H7 (cell line): ENCODE measurements at places on chromosomes 5 and 9. TPM values are rescaled to one million over a fixed set of nuclear protein-coding genes. Genes with fewer than 3 reads are reported as not detected.

GRCh38 chr9:106868565-106868964, 5.6 kb downstream of the ZNF462 start:
- DNase-seq, result no peak

GRCh38 chr9:129954868-129955550, 88.0 kb downstream of the FNBP1 start:
- DNase-seq, result no peak

TSSK1B gene
- not detected in 2 replicates for total RNA-seq

DNA sequence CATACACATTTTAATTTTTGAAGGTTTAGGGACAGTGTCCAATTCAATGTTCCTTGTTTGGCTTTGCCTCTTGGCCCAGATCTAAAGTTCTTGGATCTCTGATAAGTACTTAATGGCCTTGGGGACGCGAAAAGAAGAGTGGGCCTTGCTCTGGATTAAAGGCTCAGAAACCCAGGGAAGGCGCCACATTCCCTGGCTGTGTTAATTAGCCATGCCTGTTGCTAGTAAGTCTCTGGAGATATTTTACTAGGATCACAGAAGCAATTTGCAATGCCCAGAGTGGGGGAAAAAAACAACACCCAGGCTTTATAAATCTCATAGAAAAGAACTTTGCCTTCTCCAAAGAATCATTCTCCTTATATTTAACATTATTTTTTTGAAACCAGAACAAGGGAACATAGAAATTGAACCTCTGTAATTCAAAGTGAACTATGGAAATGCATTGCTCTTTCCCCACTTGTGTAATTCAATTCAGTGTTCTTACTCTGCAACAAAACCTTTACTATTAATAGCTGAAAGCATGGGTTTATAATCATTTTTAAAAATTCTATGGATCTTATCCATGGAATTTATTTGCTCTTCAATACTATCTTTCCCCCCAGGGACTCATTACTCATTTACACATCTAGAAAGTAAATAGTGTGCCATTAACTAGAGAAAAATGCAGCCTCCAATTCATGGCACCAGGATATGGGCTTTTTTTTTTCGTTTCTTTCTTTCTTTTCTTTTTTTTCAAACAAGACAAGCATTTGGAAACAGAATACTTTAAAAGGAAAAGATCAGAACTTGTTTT, 172.2 kb upstream of the ANKRD55 start:
- no peak for DNase-seq

SURF1 gene
- 30.6 and 31.8 TPM in 2 replicates for total RNA-seq

GRCh38 chr9:93232388-93232960, 48.5 kb downstream of the WNK2 start:
- DNase-seq, result no peak

- no peak for DNase-seq
These were observed 5.1 kb upstream of the TSLP start for GRCh38 chr5:111066261-111066938.

CDC20B gene
- total RNA-seq, result not detected in 2 replicates

GRCh38 chr9:124869986-124870560, 8.1 kb downstream of the ARPC5L start:
- DNase-seq, result no peak

FAT2 gene
- total RNA-seq, result under 0.01 TPM in 2 replicates

DNA sequence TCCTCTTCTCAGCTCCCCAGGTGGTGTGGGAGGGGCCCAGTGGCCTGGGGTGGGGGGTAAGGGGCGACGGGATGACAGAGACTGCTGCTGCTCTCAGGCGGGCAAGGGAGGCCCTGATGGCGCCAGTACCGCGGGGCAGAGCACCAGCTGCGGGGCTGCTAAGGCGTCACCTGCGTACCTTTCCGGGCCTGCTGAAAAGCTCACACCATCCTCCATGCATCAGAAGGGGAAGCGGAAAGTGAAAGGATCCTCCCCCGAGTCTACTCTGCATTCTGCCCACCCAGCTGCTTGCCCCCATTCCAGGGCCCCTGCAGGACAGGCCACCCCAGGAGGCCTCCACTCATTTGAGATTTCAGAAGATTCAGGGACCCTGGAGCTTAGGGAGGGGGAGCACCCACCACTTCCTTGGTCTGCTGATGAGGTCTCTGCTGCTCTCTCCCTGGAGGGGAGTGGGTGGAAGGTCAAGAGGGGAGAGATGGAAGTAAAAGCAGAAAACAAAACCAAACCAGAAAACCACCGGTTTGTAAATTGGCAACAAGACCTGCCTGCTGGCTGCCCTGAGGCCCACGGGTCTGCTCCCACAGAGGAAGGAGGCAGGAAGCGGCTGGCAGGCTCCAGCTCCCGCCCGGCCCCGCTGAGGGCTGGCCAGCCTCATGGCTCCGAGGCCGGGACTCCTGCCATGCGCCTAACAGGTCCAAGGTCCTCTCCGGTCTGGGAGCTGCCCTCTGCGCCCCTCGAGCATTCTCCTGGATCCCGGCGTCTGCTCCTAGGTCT, 33.6 kb downstream of the PRRT1B start:
- no peak for DNase-seq

GRCh38 chr9:85246541-85246940, 495.2 kb downstream of the AGTPBP1 start:
- DNase-seq, result no peak

LCN1 gene
- not detected in 2 replicates for total RNA-seq

- no peak for DNase-seq
These were observed 45.7 kb downstream of the TGFBR1 start for GRCh38 chr9:99150451-99151171.

PCDHGB6 gene
- total RNA-seq, result 1.7 and 1.9 TPM in 2 replicates

LAMC3 gene
- total RNA-seq, result 84.9 and 91.8 TPM in 2 replicates

- DNase-seq, result no peak
These were observed 29.5 kb upstream of the MYO10 start for GRCh38 chr5:16965581-16965980.

- no peak for DNase-seq
These were observed 10.5 kb downstream of the ARSK start for GRCh38 chr5:95565280-95565920.

- DNase-seq, result no peak
These were observed 277.3 kb downstream of the DMRT2 start for GRCh38 chr9:1327467-1327866.

- no peak for DNase-seq
These were observed 26.0 kb upstream of the C9orf72 start for GRCh38 chr9:27599102-27599869.

DNA sequence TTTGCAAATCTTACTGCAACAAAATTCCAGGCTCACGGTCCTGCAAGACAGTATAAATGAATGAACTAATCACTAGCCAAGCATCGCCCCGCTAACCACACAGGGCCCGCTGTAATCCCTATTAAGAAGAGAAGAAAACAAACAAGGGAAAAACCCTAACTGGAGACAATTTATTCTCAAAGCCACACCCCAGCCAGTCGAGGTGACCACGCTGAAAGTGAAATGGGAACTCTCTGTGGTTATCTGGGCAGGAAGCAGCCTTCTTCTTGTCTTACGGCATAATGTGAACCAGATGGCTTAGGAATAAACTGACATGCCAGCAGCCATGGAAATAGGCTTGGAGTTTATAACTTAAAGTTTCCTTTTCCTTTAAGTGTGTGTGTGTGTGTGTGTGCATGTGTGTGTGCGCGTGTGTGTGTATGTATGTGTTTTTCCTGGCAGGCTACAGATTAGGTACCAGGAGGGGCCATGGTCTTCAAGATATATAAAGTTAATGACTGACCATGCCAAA, 120.2 kb downstream of the SEMA6A start:
- DNase-seq, result no peak

DNA sequence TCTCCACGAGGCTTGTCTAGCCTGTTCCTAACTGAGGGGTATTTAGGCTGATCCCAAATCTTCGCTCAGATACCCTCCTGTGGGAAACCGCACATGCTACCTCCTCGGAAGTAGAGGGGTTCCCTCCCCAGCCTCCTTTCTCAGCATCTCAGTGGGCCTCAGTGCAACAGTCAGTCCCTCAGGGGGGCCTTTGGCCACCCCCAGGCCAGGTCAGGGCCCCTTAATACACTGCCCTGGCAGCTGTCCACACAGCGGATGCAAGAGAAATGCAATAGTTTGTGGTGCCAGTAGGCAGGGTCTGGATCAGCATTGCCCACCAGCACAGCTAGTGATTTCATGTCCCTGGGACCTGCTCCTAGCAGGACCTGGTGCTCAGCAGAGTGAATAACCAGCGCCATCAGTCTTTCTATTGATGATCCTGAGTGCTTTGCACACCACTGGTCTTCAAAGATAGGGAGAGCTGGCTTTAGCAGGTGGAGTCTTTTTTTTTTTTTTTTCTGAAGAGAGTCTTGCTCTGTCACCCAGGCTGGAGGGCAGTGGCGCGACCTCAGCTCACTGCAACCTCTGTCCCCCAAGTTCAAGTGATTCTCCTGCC, 7.5 kb downstream of the PLPP7 start:
- no peak for DNase-seq

DNA sequence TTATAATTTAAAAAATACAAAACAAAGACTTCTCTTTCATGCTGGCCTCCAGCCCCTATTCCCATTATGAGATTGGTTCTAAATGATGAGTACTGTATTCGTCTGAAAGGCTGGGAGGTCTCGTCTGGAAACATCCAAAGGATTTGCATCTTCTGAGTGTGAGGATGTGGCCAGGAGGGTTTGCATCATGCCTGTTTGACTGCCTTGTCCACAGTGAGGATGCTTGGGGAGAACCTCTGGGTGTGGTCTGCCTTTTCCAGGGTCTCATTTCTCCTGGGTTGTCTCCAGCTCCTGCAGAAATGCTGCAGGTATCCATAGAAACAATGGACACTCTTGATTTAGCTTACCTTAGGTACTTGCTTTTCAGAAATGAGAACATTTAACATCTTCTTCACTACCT, 26.4 kb upstream of the CXCL14 start:
- no peak for DNase-seq

- DNase-seq, result no peak
These were observed 441.5 kb downstream of the ENC1 start for GRCh38 chr5:74199005-74199404.

GRCh38 chr9:124593651-124594058, 86.5 kb upstream of the NR5A1 start:
- DNase-seq, result peak; percentile 75

- no peak for DNase-seq
These were observed 374.9 kb downstream of the TLE1 start for GRCh38 chr9:81314490-81314889.

DNA sequence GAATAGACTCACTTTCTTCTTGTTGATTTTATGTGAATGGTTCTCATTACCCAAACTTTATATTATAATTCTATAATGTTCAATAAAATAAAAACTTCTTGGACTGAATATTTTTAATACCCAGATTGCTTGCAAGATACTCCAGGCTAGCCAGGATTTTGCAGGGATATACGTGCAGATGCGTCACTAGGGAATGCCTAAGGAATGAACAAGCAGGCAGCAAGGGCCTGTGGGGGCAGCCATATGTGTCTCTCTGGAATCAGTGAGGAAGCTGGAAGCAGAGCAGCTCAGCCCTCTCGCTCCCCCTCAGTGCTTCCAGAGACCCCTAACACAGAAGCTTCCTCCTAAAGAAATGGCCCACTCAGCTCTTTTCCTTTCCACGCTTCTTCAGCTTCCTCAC, 457.4 kb downstream of the CCDC171 start:
- DNase-seq, result no peak

PDLIM4 gene
- 4.7 and 11.2 TPM in 2 replicates for total RNA-seq

SMIM32 gene
- 1.4 TPM in 2 replicates for total RNA-seq

DNA sequence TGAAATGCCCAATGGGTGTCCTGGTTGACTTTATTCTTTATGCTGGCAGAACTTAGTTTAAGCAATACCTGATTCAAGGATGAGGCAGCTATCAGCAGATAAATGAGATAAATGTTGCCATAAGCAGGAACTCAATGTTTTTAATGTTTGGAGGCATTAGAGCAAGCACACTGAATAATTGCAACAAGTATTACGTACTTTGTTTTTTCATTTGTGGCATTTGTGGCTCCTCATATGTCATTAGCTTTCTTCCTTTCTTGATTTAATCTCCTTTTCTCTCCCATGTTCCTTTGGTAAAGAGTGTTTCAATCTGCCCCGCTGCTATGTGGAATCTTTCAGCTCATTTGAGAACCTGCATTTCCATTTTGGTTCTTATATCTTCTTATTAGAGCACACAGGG, 6.4 kb upstream of the NR3C1 start:
- no peak for DNase-seq

DNA sequence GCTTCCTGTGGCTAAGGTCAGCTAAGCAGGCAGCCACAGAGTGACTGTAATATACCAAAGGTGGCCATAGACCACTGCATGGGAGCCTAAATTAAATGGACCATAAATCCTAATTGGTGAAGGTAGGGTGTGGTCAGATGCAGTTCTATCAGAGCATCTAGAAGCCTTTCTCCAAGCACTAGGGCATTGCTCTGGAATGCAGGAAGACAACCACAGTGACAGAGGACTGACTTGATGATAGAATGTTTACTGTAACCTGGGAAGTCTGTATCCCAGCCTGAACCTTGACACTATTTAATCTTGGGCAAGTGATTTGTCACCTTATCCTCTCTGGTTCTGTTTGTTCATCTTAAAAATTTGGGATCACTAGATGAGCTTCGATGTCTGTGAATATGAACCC, 2.3 kb downstream of the FBXO38 start:
- no peak for DNase-seq

MRPL41 gene
- total RNA-seq, result 74.5 and 78.8 TPM in 2 replicates
